ENCODE measurements at places on chromosomes 7 and 10. TPM values are rescaled to one million over a fixed set of nuclear protein-coding genes. Genes with fewer than 3 reads are reported as not detected.

- no peaks in the 10 kb centered on the region for H3K27me3 ChIP-seq
- no peak overlapping the region for H3K4me3 ChIP-seq
- H3K36me3 ChIP-seq, result no peaks in the 10 kb centered on the region
- no peak for DNase-seq
- H3K4me1 ChIP-seq, result no peaks in the 10 kb centered on the region
Measured at GRCh38 chr10:28925121-28925663, 247.9 kb downstream of the BAMBI start.

DNA sequence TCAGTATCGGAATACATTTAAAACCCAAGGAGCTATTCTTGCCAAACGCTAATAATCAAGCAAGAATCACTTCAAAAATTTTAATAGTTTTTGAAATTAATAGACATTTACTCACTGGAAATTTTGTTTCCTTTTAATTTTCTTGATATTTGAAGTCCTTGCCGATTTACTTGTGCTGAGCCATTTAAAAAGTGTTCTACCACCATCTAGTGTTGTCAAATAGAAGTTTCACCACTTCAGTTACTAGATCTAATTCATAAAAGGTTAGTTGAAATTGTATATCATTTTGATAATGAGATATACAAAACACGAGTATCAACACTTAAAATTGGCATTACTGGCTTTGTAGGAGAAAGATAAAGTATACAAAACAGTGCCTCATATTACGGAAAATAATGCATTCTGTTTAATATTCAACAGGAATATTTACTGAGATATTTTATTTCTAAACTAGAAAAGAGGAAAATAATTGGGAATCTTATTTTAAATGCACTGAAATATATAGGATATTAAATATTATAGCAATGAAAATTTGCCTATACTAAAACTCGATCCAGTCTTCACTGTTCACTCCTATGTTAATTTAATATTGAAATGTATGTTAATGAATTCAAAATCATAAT, 664.8 kb upstream of the SEMA3D start:
- H3K36me3 ChIP-seq, result no peaks in the 10 kb centered on the region
- no peaks in the 10 kb centered on the region for H3K4me1 ChIP-seq
- H3K4me3 ChIP-seq, result no peak overlapping the region
- H3K27me3 ChIP-seq, result no peaks in the 10 kb centered on the region
- H3K27ac ChIP-seq, result no peak overlapping the region

- H3K27ac ChIP-seq, result no peak overlapping the region
- H3K36me3 ChIP-seq, result no peaks in the 10 kb centered on the region
- DNase-seq, result no peak
- H3K27me3 ChIP-seq, result no peaks in the 10 kb centered on the region
- no peak overlapping the region for H3K4me3 ChIP-seq
- peaks cover 11% of the 10 kb centered on the region for H3K4me1 ChIP-seq
Measured at GRCh38 chr7:151094675-151095074, 8.4 kb downstream of the AGAP3 start.

DNA sequence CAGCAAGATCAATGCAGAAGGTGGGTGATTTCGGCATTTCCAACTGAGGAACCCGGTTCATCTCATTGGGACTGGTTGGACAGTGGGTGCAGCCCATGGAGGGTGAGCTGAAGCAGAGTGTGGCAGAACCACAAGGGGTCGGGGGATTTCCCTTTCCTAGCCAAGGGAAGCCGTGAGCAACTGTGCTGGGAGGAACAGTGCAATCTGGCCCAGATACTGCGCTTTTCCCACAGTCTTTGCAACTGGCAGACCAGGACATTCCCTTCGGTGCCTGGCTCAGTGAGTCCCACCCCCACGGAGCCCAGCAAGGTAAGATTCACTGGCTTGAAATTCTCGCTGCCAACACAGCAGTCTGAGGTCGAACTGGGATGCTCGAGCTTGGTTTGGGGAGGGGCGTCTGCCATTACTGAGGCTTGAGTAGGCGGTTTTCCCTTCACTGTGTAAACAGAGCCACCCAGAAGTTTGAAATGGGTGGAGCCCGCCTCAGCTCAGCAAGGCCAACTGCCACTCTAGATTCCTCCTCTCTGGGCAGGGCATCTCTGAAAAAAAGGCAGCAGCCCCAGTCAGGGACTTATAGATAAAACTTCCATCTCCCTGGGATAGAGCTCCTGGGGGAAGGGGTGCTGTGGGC, 58.6 kb upstream of the SLC26A5 start:
- no peaks in the 10 kb centered on the region for H3K4me1 ChIP-seq
- no peak overlapping the region for H3K4me3 ChIP-seq
- DNase-seq, result no peak

GRCh38 chr10:29228562-29228961, 60.3 kb upstream of the LYZL1 start:
- no peaks in the 10 kb centered on the region for H3K27me3 ChIP-seq
- no peaks in the 10 kb centered on the region for H3K36me3 ChIP-seq
- H3K27ac ChIP-seq, result no peak overlapping the region
- no peak overlapping the region for H3K4me3 ChIP-seq
- H3K4me1 ChIP-seq, result no peaks in the 10 kb centered on the region
- DNase-seq, result no peak

DNA sequence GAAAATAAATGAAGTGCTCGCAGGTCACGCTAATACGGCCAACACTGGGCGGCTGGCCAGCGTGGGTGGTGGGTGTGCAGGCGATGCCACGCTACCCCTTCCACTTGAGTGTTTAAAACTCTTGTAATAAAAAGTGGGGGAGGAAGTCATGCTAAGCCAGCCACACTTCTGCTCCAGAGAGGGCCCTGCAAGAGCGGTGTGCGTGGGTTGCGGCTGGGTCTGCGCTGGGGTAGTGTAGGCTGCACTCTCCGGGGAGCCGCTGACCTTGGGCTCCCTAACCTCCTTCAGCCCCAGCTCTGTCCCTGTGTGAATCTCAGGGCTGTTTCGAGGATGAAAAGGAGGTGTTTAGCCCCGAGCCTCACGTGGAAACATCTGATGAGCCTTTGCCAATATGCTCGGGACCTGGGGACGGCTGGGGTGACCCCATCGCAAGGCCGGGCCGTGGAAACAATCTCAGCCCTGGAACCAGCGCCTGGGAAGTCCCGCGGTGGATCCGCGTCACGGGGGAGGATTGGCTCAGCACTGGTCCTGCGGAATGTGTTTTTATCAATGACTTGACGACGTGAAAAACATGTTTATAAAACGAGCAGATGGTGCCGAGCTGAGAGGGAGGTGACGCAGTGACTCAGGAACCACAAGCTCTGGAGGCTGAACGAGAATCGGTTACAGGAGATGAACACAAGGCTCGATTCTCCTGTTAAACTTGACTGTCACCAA, 278.5 kb downstream of the DNAJB6 start:
- DNase-seq, result no peak
- no peak overlapping the region for H3K27ac ChIP-seq
- no peaks in the 10 kb centered on the region for H3K36me3 ChIP-seq
- H3K4me3 ChIP-seq, result no peak overlapping the region
- H3K4me1 ChIP-seq, result no peaks in the 10 kb centered on the region

GRCh38 chr7:99437946-99438572, 539 bp downstream of the PTCD1 start:
- H3K27ac ChIP-seq, result peak overlapping the region; percentile 65
- H3K4me3 ChIP-seq, result peak overlapping the region; percentile 65
- no peaks in the 10 kb centered on the region for H3K4me1 ChIP-seq
- H3K36me3 ChIP-seq, result no peaks in the 10 kb centered on the region

- no peaks in the 10 kb centered on the region for H3K27me3 ChIP-seq
- H3K36me3 ChIP-seq, result no peaks in the 10 kb centered on the region
- H3K27ac ChIP-seq, result no peak overlapping the region
Measured at GRCh38 chr7:79789584-79790345, 336.3 kb upstream of the MAGI2 start.

- no peaks in the 10 kb centered on the region for H3K27me3 ChIP-seq
- H3K4me1 ChIP-seq, result peaks cover 5% of the 10 kb centered on the region
- H3K36me3 ChIP-seq, result no peaks in the 10 kb centered on the region
- no peak for DNase-seq
- no peak overlapping the region for H3K27ac ChIP-seq
- H3K4me3 ChIP-seq, result no peak overlapping the region
Measured at GRCh38 chr10:3754727-3755439, 30.1 kb downstream of the KLF6 start.

- H3K27ac ChIP-seq, result no peak overlapping the region
- no peaks in the 10 kb centered on the region for H3K27me3 ChIP-seq
- H3K36me3 ChIP-seq, result no peaks in the 10 kb centered on the region
- no peak overlapping the region for H3K4me3 ChIP-seq
- H3K4me1 ChIP-seq, result no peaks in the 10 kb centered on the region
Measured at GRCh38 chr7:145224775-145225174, 388.9 kb upstream of the TPK1 start.

DNA sequence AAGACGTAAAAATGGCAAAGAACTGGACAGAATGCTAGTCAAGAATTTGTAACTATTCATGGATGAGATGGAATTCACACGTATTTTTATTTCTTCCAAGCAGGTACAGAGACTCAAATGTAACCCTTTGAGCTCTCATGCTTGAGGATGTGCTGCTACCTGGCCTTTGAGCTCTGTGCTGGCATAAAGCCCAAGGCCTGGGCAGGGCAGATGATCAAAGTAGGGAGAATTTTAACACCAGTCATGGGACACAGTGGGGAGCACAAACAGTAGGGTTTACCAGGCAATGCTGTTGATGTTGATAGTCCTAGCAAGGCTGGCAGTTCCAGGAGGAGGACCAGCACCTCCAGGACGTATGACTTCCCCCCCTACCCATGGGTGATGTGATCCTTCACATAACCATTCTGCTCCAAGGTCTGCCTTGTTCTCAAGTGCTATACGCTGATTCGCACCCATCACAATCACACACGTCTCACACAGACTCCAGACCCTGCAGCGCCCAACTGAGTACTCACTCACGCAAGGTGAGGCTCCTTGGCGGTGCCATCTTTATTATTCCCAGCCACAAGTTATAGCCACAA, 48.6 kb upstream of the DLG5 start:
- H3K36me3 ChIP-seq, result peaks cover 37% of the 10 kb centered on the region
- DNase-seq, result peak; percentile 63
- H3K27me3 ChIP-seq, result no peaks in the 10 kb centered on the region
- no peak overlapping the region for H3K27ac ChIP-seq
- no peak overlapping the region for H3K4me3 ChIP-seq

The RADIL gene
- total RNA-seq, result 1.6 TPM

The TSPAN12 gene
- total RNA-seq, result 13.0 TPM

The ZNF853 gene
- 0.37 TPM for total RNA-seq

The CDH23 gene
- total RNA-seq, result 3.7 TPM

The PNLIPRP1 gene
- total RNA-seq, result not detected
